ENCODE measurements at places on chromosomes 1 and 21.

GRCh38 chr1:167588361-167588760, 34.8 kb upstream of the CREG1 start:
- no peak for DNase-seq

DNA sequence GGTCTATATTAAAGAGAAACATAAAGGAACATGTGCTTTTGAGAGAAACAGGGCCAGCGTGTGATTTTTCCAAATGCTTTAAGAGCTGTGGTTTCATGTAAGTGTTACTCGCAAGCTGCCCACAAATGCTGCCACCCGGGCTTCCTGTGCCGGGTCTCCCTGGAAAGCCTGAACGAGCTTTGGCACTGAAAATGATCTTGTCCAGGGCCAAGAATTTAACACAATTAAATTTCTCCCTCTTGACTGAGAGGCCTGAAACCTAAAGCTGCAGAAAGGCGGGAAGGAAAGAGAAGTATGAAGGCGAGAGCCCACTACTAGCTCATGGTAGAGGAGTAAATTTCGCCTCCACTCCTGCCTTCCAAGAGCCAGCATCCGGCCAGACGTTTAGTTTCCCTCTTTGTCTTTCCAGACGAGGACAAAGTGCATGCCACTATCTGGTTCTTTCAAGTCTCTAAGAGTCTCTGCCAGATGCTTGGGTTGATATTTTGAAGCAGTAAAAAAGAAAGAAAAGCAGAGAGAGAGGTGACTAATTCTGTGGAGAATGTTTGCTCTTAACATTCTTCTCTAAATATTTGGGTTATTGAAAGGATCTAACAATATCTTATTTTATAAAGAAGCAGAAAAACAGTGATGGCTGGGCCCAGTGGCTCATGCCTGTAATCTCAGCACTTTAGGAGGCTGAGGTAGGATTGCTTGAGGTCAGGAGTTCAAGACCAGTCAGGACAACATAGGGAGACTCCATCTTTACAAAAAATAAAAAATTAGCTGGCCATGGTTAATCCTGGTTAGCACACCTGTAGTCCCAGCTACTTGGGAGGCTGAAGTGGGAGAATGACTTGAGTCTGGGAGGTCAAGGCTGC, 100.0 kb upstream of the HNRNPU start:
- no peak for DNase-seq

DNA sequence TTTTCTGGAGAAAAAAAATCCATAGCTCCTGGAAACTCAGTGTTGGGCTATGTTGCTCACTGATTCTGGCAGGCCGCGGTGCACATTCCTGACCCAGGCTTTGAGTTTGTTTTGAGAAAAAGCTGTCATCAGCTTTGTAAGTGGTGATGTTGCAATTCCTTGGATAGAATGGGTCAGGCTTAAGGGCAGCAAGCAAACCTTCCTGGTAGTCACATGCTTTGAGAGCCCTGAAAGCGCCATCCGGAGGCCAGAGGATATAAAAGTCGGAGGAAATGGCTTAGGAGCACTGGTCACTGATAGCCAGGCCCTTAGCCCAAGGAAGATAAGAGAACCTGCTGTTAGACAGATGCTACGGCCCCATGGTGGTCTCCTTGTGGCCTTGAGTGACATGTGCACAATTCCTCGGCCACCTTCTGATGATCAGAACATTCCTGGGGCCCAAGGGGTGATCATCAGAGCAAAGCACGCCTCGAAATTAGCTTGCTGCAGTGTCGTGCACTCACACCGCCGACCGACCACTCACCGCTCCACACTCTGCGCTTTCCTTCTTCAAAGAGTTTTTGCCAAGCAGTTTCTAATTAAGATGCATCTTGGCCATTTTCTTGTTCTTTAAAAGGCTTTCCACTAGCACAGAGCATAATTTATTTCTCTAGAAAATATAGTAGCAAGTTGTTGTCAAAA, 78.6 kb downstream of the MAN1C1 start:
- no peak for DNase-seq

GRCh38 chr1:16628361-16629111, 15.2 kb upstream of the NBPF1 start:
- DNase-seq: no peak

DNA sequence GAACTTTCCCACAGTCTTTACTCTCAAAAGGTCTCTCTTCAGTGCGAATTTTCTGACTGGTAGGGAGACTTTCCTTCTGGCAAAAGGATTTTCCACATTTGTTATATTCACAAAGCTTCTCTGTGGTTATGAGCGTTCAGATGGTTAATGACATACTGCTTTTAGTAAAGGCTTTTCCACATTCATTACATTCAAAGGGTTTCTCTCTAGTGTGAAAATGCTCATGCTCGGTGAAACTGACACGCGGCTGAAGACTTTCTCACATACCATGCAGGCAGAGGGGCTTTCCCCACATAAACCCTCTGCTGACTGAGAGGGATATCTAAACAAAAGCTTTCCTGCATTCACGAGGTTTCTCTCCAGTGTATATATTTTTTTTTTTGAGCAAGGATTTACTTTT, 9.9 kb upstream of the KLF18 start:
- no peak for DNase-seq

- DNase-seq: no peak
These were observed 47.9 kb downstream of the NCAM2 start for GRCh38 chr21:21046063-21046462.

GRCh38 chr1:159980076-159980475, 26.0 kb upstream of the SLAMF9 start:
- no peak for DNase-seq

- DNase-seq: no peak
These were observed 24.2 kb upstream of the CTBS start for GRCh38 chr1:84598418-84598817.

GRCh38 chr1:238777551-238777950, 608.8 kb upstream of the CHRM3 start:
- no peak for DNase-seq

GRCh38 chr1:101025283-101025656, 314 bp downstream of the DPH5 start:
- DNase-seq: no peak

- DNase-seq: no peak
These were observed 10.6 kb downstream of the LCA5L start for GRCh38 chr21:39434950-39435349.

DNA sequence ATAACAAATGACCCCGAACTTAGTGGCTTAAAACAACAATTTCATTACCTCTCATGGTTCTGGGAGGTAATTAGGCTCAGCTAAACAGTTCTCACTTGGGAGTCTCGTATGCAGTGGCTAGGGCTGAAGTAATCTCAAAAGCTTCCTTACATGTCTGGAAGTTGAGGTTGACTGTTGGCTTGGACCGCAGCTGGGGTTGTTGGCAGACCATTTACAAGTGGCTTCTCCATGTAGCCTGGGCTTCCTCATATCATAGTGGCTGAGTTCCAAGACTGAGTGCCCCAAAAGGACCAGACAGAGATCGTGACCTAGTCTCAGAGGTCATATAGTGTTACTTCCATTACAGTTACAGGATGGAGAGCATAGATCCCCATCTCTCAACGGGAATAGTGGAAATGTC, 2.4 kb upstream of the POGZ start:
- DNase-seq: no peak

- no peak for DNase-seq
These were observed 18.7 kb downstream of the RIPK4 start for GRCh38 chr21:41747943-41748738.

DNA sequence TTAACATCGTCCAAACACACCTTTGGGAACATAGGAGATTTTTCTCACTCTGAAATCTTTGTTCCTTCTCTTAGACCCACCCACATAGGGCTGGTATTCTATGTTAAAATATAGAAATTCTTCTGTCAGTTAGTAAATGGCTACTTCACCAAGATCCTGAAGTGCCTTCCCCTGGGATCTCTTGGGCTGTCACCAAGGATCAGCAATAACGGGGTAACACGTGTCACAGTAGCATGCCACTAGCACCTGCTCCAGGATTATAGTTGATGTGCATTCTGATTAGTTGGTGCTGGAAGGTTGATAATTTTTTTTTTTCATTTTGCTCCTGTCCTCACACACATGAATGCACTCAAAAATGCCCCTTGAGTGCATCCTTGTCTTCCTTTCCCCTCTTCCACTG, 298.7 kb downstream of the NTNG1 start:
- no peak for DNase-seq

GRCh38 chr1:69991644-69992043, 213.7 kb downstream of the LRRC40 start:
- DNase-seq: no peak
